ENCODE measurements at places on chromosomes 3 and 15.

DNA sequence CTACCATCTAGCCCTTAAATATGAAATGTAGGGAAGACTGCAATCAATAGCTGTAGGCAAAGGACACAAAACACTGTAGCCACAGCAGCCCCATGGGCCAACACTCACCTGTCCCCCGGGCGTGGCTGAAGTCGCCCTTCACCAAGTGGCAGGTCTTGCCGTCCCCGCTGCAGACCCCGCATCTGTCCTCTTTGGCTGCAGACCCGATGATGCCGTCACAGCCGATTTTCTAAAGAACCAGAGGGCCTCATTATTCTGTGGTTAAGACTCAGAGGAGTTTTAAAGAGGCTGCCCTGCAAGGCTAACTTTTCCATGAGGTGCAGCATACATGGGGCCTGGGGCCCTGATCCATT is 245.6 kb downstream of the ADAMTS17 start:
- no peak for DNase-seq

- DNase-seq: no peak
These were observed 701.4 kb upstream of the LMCD1 start for GRCh38 chr3:7800006-7800780.

- DNase-seq: no peak
These were observed 24.5 kb upstream of the TOP2B start for GRCh38 chr3:25689226-25689625.

GRCh38 chr15:45705510-45706473 is 71.0 kb downstream of the SQOR start:
- peak; percentile 82 for DNase-seq

- no peak for DNase-seq
These were observed 38.2 kb upstream of the CNOT10 start for GRCh38 chr3:32646761-32647160.

- no peak for DNase-seq
These were observed 75.0 kb downstream of the TTBK2 start for GRCh38 chr15:42845581-42845980.

- DNase-seq: no peak
These were observed 496.3 kb downstream of the ROBO2 start for GRCh38 chr3:77536038-77536775.

- DNase-seq: no peak
These were observed 51.6 kb upstream of the C15orf39 start for GRCh38 chr15:75149867-75150709.

- DNase-seq: no peak
These were observed 403.6 kb upstream of the CDIN1 start for GRCh38 chr15:36175741-36176291.

DNA sequence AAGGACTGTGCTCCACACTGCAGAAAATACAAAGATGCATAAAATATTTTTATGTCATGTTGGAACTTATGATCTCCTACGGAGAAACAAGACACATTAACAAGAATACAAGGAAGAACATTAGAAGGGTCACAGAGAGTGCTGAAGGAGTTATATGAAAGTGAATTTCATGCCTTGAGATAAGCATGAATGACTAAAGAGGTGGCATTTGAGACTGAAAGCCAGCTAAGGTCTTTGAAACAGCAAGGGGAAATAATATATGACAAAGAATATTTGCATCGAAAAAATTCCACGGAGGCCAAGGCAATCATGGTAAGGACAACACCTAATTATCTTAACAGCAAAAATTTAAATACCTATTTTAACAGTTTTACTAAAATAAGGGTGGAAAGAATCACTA is 12.5 kb downstream of the GSK3B start:
- no peak for DNase-seq

DNA sequence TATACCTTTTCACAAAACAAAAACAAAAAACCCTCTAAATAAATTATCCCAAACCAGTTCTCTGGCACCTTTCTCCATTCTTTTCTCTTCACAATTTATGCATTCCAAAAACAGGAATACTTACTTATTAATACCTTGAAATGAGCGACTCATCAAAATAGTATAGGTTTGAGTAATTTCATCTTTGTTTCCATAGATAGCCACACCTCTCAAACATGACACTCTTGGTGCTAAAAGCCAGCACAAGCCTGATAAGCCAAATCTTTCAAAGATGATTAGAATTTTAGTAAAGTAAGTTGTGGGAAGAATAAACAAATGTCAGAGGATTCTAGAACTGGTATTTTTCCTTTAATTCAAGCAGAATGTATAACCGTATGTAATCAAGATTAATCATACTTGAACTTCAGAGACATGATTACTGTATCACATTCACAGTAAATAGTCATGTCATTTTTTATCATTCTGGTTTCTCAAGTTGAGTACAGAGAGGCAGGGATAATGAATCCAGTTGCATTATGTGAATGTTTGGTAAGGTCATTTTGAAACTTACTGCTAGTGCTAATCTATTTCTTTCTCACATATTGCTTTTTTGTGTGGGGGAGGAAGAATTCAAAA is 12.1 kb upstream of the WDR5B start:
- DNase-seq: no peak

DNA sequence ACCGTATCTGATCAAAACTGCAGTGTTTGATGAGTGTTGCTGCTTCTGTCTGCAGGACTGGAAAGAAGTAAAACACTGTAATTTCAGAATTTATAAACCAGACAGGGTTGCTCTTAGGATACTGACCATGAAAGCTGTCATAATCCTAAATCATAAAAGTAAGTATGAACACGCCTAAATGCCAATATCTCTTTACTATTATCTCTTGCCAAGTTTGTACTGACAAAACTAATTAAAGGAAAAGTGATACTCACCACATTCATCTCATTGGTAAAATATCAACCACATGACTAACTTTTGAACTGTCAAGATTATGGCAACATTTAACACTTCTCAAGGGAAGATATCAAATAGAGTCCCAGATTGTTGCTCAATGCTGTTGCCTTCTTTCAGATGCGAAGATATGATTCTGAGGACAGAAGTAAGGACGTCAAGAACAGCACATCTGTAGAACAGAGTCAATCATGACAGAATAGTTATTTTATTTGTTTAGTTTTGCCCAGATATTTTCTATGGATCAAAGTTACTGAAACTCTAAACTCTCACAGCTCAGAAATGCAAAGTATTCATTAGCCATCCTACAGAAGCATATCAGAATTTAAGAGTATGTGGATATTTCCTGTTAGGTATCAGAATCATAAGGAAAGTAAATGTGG is 61.4 kb upstream of the COL8A1 start:
- no peak for DNase-seq

DNA sequence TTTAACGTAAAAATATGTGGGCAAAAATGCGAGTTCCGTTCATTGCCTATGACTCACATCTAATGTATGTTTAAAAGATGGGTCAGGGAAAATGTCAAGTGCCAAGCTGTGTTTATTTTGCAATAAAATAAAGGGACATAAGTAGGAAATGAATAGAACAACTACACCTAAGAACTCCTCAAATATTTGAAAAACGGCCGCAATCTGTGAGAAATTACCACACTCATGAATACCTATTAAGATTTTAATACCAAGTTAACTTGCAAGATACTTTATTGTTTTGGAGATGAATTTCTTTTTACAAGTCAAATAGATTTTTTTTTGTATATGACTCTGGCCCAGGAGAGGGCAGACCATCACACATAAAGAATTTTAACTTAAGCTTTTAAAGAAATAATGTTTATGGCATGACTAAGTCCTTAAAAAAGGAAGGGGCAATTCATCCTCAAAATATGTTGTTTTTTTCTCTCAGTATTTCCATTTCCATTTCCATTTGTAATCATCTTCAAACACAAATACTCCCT is 152.7 kb downstream of the SUCNR1 start:
- peak; percentile 44 for DNase-seq

- DNase-seq: no peak
These were observed 39.6 kb downstream of the HGD start for GRCh38 chr3:120642368-120642948.

DNA sequence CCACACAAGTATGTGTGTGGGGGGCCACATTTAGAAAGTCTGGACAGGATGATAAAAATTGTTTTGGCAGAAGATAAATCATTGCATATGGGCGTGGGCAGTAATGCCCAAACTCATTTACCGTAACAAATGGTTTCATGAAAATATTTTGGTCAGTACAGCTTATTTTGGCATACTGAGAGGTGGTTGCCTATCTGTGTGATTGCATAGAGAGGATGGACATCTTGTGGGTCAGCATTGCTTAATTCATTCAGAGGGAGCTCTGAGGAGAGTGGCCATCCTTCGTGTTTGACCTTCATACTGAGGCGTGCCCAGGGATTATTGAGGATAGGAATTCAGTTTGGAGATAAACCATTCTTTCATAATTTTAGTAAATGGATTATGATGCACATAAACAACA is 162.5 kb downstream of the GAP43 start:
- no peak for DNase-seq

DNA sequence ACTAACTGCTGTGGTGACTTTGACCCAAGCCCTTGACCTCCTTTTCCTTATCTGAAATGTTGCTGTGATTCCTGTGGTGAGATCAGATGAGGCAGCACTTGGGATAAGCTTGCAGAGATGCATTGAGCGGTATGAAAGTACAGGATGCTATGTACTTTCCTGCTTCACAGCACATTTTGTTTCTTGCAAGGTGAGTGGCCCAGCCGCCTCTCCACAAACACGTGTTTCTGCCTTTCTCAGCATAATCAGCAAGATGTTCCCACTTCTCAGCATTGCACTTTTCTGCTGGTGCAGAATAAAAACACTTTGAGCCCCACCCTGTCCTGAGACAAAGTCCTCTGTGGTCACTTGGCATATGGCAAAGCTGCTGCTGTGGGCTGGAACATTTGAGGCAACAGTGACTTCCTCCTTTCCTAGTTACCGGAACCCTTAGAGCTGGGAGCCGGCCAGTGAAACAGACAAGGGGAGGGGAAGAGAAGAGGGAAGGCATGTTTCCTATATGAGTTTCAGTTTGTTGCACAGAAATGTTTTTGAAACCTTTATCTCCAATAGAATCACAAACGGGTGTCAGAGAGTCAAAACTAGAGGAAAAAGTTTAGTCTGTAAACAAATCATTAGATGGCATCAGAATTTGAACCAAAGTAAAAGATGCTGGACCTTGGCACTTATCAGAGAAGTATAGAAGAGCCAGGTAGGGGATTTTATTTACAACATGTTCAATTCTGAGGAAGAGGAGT is 5.0 kb downstream of the NUDT16 start:
- no peak for DNase-seq

DNA sequence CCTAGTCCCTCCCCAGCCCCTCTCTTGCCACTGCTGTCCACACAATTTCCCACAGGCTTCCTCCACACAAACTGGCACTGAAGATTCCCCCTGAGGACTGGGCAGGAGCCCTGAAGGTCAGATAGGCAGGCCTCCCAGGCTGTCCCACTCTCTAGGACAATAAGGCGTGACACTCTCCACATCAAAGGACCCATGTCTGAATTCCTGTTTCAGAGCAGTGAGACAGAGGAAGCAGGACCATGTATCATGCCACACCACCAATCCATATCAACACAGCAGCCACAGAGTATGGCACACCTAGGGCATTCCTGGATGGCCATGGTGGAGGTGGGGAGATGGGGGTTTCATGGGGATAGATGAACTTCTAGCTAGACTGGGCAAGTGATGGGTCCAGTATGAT is 13.8 kb upstream of the CCR1 start:
- no peak for DNase-seq

DNA sequence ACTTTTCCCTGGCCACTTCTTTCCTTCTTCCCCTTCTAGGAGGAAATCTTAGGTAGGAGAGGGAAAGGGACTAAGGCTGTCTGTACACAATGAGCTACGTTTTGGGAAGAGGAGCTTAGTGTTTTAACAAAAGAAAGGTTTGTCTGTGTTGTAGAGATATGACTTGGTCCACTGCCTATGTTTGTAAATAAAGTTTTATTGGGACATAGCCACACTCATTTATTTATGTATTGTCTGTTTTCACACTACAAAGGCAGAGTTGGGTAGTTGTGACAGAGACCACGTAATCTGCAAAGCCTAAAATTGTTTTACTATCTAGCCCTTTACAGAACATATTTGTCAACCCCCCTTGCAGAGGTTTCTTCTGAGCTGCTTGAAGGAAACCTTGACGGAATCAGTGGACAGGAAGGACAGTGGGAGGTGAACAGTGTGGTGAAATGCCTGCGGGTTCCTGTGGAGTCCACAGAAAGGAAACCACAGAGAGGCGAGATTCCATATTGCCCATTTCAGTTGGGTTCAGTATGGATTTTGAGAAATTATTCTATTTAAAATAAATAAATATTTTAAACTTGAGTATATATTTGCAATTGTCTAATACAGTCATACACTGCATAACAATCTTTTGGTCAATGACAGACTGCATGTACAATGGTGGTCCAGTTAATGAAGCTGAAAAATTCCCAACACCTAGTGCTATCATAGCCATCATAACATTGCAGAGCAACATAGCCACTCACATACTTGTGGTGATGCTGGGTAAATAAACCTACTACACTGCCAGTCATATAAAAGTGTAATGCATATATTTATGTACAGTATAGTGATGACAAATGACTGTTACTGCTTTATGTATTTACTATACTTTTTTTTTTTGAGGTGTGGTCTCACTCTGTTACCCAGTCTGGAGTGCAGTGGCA is 157.9 kb upstream of the NUDT16 start:
- no peak for DNase-seq

- peak; percentile 15 for DNase-seq
These were observed 3.2 kb upstream of the FSIP1 start for GRCh38 chr15:39785841-39786240.

Data from NCI-H510A treated with DMSO at 0.1 percent for 48 hours (cell line).